Cortex of kidney (tissue), 1 donor: ENCODE measurements at places on chromosomes 16 and 17.

GRCh38 chr17:10620823-10621222 lies 36.3 kb downstream of the MYH3 start:
- DNase-seq, result no peak

DNA sequence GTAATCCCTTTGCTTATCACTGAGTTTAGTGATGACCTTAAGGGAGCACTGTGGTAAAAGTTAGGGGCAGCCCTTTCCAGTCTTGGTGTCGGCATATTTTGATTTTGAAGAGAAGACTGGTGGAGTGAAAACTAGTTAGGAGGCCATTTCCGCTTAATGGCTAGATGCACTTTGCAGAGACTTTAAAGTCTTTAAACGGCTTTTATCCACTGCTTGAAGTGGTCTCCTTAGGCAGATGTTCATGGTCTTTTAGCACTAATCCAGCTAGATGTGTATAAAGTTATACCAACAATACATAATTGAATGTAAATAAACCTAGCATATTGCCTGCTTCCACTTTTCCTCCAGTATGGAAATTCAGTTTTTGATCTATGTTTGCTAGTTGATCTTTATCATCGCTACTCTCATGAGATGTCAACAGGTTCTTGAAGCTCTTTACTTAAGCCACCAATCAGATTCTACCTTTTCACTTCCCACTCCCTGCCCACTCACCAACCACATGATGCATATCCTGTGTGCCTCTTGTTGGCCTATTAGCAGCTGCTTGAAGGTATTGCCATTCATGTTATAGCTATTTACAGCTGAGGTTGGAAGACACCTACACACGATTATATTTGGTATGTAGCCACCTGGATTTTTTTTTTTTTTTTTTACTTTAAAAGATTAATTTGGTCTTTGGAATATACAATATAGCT lies 132.0 kb downstream of the NLK start:
- no peak for DNase-seq

DNA sequence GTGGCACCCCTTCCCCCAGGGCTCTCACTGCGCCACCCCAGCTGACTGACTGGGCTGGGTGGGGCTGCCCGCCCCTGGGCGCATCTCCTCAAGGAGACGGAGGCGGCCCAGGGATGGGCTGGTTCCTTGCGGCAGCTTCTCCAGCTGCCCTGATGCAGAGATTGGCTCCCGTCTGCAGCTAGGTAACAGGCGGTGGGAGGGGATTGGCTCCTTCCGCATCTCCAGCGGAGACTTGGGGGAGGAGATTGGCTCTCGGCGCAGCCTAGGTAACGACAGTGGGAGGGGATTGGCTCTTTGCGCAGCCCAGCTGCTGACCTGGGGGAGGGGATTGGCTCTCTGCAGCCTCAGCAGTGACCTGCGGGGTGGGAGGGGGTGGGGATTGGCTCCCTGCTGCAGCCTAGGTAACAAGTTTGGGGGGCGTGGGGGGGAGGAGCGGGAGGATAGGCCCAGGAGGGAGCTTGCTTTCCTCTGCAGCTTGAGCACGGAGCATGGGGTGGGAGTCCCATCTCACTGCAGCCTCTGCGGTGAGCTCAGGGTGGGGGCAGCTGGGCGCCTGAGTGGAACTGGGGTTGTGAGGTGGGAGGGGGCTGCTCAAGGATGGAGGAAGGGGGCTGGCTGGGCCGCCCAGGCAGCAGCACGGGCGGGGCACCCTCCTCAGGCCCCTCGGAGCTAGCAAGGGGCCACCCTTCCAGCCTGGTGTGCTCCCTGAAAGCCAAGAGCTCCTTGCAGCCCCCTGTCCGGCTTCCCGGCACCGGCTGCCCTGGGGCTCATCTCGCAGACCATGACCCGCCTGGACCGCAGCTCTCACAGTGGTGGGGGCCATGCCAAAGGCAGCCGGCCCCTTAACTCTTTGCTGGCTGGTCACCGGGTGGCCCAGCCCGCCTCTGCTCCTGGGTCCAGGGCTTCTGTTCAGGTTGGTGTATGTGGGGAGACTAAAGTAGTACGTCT lies 6.4 kb downstream of the NFE2L1 start:
- no peak for DNase-seq

DNA sequence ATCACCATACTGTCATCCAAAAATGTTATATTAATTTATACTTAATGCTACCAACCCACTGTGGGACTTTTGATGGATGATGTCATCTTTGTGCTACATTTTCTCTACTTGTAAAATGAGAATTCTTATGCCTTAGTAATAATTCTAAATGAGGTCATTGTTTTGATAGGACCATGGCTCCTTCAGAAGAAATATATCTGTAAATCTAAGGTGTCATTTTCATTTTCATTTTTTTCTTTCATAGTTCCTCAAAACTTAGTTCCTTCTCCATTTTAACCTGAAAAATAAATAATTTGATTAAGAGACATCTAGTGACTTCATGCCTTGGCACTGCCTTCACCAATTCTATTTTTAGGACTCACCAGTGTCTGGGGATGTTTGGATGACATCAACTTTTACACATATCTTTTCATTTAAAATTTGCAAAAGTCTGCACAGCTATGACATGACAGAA lies 48.7 kb downstream of the GPRC5B start:
- DNase-seq, result no peak

DNA sequence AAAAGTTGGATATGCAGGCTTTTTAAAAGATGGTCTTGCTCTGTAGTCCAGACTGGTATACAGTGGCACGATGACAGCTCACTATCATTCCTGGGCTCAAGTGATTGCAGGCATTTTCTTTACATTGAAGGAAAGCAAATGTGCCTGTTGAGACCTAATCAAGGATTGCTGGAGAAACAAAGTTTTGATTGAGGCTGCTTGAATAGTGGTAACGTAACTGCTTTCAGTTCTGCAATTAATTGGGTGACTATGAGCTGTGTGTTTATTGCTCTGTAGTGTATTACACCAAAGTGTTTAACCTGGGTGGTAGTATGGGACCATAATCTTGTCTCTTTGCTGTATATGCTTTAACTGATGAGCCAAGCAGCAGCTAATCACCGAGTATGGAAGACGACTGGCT lies 2.3 kb downstream of the UBB start:
- DNase-seq, result no peak

- no peak for DNase-seq
Measured at GRCh38 chr17:60971515-60972369, 294.1 kb downstream of the BCAS3 start.

DNA sequence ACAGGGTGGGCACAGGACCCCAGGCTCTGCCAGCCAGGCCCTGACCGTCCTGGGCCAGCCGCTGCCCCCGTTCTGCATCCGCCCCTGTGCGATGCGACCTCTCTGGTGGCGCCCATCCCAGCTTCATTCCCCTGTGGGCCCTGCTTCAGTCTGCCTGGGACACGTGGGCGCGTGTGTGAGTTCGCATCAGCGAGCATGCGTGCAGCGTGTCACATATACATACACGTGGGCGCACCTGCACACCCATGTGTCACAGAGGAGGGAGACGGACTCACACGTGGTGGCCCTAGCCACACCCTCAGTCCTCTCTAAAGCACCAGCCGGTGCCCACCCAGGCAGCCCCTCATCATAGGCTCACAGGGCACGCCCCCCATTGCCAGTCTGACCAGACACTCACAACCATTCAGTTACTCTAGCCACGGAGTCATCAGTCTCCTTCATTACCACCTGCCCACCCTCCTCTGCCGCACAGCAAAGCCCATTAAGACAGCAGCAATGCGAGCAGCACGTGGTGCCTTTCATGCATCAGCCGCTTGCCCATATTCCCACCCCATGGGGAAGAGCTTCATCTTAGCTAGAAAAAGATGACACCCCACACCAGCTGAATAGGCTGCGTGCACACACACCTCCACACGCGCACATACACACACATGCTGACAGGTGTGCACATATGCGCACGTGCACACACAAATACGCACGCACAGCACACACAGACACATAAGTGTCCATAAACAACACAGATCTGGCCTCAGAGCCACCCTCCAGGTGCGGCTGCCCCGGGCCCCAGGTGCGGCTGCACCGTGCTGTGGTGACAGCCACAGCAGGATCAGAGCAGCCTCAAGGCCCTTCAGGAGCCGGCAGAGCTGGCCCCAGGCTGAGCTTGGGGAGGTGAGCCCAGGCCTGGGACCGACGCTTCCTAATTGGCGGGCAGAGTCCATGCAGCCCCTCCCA lies 9.5 kb upstream of the CDH15 start:
- DNase-seq, result no peak

DNA sequence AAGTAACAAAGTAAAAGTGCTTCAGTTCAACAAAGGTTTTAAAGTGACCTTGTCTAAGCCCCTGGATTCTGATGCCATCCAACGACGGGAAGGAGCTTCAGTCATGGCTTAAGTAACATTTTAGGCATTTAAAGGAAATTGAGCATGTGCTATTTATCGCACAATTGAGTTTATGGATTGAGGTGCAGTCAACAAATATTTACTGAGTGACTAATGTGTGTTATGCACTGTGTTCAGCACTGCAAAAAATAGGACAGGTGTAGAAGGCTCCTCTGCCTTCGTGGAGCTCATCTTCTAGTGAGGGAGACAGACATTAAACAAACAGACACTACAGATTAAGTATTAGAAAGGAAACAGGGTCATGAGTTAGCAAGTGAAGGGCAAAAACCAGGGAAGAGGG lies 12.5 kb downstream of the TMIGD1 start:
- no peak for DNase-seq

DNA sequence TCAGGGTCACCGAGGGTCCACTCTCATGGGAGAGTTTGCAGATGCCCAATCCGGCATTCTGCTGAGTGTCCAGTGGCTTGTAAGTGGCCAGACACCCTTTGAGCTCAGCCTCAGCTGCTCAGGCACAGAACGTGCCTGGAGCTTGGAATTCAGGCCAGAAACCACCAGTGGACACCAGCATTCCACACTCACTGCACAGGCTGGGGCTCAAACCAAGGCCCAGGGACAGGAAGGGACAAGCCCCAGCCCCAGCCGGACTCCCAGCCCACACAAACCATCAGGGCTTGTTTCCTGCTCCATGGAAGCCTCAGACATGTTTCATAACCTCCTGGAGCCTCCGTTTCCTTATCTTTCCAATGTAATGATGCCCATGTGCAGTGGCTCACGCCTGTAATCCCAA lies 5.0 kb upstream of the NPRL3 start:
- no peak for DNase-seq
